Right cardiac atrium (tissue), 5 donors: ENCODE measurements at places on chromosomes 7 and 10. TPM values are rescaled to one million over a fixed set of nuclear protein-coding genes. Genes with fewer than 3 reads are reported as not detected.

Gene MMP21
- 0.47 TPM for total RNA-seq

Gene PDE6C
- total RNA-seq = not detected

Gene MMD2
- total RNA-seq = not detected

Gene SLC26A5
- not detected for total RNA-seq

Gene TDRD1
- total RNA-seq = 0.85 TPM

Gene CYP3A7
- total RNA-seq = not detected

Gene SUGCT
- 5.7 TPM for total RNA-seq

Gene AZGP1
- 10.8 TPM for total RNA-seq

Gene LSM8
- 19.0 TPM for total RNA-seq

Gene LRIT2
- total RNA-seq = not detected

Gene SPDYE5
- total RNA-seq = not detected

Gene SPAM1
- not detected for total RNA-seq

Gene TRIM73
- 1.4 TPM for total RNA-seq

Gene HKDC1
- total RNA-seq = 0.15 TPM

Gene FBXL15
- total RNA-seq = 14.0 TPM

Gene CRYGN
- total RNA-seq = 0.11 TPM

Gene ACBD7
- total RNA-seq = not detected

Gene CALHM2
- 31.9 TPM for total RNA-seq

Gene CALN1
- not detected for total RNA-seq

Gene PNLIPRP3
- total RNA-seq = not detected

Gene GGCT
- total RNA-seq = 21.3 TPM

Gene AKR1B15
- total RNA-seq = not detected

Gene HIF1AN
- total RNA-seq = 37.2 TPM

Gene EN2
- not detected for total RNA-seq

Gene C10orf67
- 0.33 TPM for total RNA-seq

Gene ABCB4
- total RNA-seq = 7.5 TPM

Gene CUL1
- 52.4 TPM for total RNA-seq

Gene GPR146
- total RNA-seq = 4.2 TPM

Gene NT5C3A
- total RNA-seq = 15.0 TPM

Gene TMUB1
- 28.5 TPM for total RNA-seq

Gene OLAH
- not detected for total RNA-seq

Gene OR6V1
- total RNA-seq = not detected

Gene GIMAP2
- total RNA-seq = 4.5 TPM

Gene CHAT
- not detected for total RNA-seq

Gene AOAH
- total RNA-seq = 6.0 TPM

Gene TMEM26
- 0.15 TPM for total RNA-seq
